Right ventricle myocardium inferior (tissue), 1 donor: ENCODE measurements at places on chromosomes 4 and X. TPM values are rescaled to one million over a fixed set of nuclear protein-coding genes. Genes with fewer than 3 reads are reported as not detected.

DNA sequence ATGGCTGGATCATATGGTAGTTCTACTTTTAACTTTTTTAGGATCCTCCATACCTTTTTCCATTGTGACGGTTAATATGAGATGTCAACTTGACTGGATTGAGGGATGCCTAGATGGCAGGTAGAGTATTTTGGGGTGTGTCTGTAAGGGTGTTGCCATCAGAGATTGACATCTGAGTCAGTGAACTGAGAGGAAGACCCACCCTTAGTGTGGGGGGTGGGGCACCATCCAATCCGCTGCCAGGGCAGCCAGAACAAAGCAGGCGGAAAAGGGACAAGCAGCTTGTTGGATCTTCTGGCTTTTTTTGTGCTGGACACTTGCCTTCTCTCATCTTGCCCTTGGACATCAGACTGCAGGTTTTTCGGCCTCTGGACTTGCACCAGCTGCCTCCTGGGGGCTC is 168.5 kb upstream of the CXCL13 start:
- no peak for DNase-seq

DNA sequence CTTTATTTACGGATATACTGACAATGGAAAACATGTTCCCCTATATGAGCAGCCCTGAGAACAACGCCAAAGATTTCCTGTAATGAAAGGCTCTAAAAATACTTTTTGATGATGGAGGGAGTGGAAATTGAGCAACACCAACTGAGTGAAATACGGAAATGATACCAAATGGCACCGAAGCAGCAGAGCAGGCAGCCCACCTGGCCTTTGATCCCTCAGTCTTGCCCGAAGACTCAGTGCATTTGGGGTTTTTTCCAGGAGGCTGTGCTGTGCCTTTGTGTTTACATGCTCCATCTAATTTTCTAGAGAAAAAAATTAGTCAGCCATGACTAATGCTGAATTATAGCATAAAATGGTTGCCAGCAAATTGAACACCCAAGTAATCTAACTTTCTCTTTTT is 169.9 kb upstream of the RBPJ start:
- DNase-seq = no peak

ESX1 gene
- not detected for total RNA-seq

DNA sequence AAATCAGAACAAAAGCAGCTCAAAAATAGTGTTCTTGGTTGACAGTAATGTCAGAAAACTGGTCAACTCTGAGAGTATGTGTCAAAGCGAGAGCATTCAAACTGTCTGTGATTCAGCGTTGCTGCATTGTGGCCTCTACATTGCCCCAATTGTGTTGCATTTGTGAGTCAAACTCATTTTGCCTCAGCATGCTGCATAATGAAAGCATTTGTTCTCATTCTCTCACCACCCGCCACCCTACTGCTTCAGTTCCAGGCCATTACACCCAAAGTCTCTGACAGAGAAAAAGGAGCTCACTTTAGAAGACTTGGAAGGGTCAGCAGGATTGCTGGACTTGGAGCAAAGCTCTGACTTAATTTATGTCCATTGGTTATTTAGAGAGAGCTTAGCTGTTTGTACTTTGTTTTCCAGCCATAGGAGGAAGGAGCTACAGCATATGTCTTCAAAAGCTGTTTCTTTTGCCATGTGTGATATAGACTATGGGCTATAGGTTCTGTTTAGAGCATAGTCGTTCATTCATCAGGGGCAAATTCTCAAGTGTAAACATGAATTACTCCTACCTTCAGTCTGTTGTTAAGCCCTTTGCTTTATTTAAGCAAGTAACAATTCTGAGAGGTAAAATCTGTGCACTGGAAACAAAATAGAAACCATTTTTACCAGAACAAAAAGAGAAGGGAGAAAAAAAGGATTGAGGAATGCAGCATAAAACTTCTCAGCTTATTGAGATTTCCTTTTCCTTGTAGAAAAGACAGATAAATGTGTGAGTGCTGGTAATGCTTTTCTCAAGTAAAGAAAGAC is 153.4 kb upstream of the ANK2 start:
- no peak for DNase-seq

MAGEA12 gene
- total RNA-seq = not detected

DNA sequence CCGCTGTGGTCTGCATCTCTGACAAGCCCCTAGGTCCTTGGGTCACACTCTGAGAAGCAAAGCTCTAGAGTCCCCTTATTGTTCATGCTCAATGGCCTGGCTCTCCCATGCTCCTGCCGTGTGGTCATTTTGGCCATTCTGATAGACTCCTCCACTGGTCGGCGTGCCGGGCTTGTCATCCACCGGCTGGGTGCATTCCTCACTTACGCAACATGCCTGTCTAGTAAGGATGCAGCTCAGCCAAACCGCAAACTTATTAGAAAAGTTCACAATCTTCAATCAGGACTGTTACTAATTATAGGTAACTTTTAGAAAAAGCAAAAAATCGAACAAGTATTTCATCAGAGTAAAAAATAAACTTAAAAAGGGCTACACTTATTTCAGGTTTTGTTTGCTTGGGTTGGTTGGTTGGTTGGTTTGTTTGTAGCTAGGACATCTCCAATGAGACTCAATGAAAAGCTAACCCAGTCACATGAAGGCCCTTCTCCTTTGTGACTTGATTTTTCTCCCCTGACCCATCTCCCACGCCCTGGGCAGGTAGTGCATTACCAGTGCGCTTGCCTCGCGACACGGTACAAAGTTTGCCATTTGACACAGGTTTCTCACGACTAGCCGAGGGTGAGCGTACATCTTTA is 41.0 kb downstream of the IRF2 start:
- DNase-seq = no peak

NBDY gene
- 21.4 TPM for total RNA-seq

GRCh38 chr4:76306882-76307659 is 538 bp downstream of the STBD1 start:
- DNase-seq = peak; percentile 87

DNA sequence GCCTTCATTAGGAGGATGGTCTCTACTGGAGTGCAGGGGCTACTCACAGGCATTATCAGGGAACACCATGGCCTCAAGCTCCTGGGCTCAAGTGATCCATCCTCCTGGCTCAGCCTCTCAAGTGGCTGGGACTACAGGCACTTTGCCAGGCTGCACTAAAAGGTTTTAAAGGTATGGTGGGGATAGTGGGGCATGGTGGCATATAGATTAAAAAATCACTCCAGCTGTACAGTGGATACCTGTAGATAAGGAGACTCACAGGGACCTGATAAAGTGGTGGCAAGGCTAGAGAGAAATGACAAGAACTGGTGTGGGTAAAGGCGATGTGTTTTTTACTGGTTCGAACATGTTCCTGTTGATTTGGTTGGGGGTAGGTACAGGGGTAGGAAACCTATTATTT is 5.9 kb downstream of the ZAR1 start:
- DNase-seq = no peak

GRCh38 chr4:8114456-8115202 is 44.0 kb downstream of the ABLIM2 start:
- peak; percentile 60 for DNase-seq

DNA sequence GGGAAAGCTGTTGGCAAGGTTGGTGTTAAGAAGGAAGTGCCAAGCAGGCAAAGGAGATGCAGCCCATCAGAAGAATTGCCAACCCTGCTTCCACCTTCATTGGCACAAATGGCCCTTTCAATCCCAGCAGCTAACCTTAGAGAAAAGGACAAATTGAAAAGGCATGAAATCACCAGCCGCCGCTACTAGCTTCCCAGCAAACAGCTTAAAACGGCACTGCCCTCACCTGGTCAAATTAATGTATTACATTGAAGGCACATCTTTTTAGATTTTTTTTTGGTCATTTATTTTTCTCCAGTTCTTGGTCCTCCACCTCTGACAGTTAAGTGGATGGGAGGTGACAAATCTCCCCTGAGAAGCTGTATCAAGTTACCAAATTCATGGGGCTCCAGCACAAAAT is 51.0 kb upstream of the NHSL2 start:
- no peak for DNase-seq

GRCh38 chr4:111074523-111075114 is 451.7 kb upstream of the PITX2 start:
- no peak for DNase-seq

DNA sequence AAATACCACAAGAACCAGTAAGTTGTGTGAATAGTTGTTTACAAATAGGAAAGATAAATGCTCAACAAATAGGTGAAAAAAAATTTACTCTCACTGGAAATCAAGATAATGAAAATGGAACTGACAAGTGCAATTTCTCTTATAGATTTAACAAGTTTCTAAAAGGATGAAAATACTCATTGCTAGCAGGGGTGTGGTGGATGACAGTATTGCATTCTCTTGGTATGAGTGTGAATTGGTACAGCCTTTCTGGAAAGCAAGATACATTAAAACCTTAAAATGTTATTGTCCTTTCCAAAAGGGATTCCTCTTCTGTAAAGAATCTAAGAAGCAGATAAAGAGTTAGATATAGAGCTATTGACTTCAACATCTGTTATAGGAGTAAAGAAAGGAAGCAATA is 240.0 kb upstream of the RPS6KA3 start:
- no peak for DNase-seq

- DNase-seq = no peak
Observed at GRCh38 chrX:1741816-1742394, 127.0 kb downstream of the ASMT start.

DNA sequence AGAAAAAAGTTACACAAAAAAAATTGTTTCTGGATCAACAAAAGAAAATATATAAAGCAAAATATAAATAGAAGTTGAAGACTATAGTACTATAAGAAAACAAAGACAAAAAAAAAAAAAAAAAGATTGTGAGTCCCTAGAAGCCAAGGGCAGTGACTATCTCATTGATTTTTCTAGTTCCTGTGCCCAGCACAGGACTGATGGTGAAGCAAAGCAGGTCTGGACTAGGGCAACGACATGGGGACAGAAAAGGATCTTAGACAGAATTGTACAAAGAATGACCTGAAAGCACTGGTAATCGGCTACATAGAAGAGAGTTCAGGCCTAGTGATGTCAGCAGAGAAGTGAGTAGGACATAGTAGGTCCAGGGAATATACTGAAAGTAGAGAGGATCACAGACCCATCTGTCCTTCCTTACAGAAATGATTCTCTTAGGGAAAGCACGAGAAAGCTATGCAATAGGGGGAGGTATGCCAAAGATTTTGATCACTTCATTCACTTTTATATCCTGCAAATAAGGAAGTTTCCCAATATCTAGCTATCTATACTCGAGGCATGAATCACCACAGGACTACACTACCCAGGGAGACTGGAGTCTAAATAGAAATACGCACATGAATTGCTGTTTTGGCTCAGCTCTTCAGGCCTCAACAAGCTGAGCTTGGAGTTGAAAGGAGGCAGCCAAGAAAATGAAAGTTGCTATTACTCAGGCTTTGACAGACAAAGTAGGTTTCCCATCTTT is 230.9 kb upstream of the GPC4 start:
- DNase-seq = no peak

AFF1 gene
- 73.3 TPM for total RNA-seq

SH3D19 gene
- total RNA-seq = 108 TPM

DNA sequence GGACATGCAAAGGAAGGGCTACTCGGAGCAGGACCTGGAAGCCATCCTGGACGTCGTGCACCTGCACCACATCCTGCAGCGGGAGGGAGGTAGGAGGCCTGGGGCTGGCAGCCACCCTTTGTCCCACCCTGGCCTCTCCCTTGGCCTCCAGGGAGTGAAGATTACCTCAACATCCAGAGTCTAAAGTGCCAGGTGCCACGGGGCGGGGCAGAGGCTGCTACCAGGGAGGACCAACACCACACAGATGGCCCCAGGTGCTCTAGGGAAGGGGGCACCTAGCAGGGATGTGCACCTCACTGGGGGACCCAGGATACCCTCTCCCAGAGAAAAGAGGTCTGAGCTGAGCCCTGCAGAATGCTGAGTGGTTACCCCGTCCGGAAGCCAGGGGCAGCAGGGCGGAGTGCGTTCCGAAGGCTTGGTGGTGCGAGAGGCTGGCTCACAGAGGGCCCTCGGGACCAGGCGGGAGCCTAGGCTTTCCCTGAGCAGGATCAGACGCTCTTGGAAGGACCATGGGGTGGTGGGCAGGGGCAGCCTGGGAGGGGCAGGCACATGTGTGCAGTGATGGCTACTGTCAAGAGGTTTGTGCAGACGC is 16.1 kb downstream of the ABCD1 start:
- no peak for DNase-seq

- no peak for DNase-seq
Observed at GRCh38 chr4:184395451-184395917, 78.9 kb downstream of the IRF2 start.

DNA sequence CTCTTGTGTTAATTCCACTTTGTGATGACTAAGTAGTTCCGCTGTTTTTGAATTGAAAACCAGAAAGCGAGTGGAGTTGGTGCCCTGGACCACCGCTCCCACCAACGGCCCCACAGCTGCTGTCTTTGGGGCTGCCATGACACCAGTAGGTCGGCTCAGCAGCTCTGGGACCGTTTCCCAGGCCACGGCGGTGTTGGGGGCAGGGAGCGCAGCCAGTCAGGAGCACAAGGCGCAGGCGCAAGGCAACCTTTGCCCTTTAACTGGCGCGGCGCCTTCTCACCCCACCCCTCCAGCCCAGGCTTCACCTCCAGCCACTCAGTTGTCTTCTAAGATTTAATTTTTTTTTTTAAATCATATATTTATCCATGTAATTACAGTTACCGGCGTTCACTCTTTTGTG is at the start of gene GK2:
TSS of gene GK2 (minus strand) at position 166 of the 400 bp plus-strand sequence. CDS start at position 138, 28 bp downstream.
- DNase-seq = no peak

DNA sequence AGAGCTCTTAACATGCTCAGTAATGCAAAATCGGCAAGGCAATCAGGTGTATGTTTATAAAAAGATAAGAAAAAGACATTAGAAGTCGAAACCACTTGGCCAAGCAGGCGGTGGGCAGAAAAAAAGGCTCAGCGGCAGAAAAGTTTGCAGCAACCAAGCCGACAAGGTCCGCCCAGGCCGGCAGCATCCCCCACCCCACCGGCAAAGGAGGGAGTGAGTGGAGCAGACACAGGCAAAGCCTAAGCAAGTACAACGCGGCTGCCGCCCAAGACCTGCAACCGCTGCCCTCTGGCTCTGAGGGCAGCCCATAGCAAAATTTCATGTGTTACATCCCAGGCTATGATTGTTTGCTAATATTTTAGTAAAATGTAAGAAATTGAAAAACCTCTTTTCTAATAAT is 125.4 kb upstream of the ZCCHC13 start:
- DNase-seq = no peak

DNA sequence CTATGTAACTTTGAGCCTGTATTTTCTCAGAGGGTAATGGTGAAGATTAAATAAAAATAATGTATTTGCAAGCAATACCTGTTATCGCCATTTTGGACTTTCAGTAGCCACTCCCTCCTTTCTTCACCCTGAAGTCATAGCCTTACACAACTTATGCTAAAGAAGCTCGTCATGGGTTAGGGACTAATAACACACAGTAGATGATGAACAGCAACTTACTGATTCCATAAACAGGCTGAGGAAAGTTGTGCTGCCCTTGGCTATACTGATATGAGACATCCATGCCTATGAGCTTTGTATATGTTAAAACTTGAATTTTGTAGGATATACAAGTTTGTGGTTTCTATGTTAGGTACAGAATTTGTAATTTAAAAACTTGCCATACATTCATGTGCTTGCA is 31.7 kb upstream of the EIF1AX start:
- DNase-seq = no peak

DNA sequence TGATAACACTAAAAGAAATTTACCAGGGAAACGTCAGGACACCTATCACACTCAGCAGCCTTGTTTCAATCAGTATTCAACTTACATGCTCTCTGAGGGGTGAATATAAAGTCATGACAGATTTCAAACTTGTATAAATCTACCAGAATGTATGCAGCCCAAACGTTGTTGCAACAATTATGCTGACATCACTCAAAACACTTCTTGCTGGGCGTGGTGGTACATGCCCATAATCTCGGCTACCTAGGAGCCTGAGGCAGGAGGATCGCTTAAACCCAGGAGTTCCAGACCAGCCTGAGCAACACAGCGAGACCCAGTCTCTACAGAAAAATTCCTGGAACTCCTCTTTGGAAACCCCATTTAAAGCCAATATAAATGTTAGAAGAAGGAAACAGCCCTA is 266.6 kb upstream of the GPC4 start:
- DNase-seq = no peak
